Fibroblast of lung (primary cell): ENCODE measurements at places on chromosomes 5 and 9.

GRCh38 chr9:94921092-94921471 is 194.6 kb downstream of the AOPEP start:
- peak; percentile 46 for DNase-seq

DNA sequence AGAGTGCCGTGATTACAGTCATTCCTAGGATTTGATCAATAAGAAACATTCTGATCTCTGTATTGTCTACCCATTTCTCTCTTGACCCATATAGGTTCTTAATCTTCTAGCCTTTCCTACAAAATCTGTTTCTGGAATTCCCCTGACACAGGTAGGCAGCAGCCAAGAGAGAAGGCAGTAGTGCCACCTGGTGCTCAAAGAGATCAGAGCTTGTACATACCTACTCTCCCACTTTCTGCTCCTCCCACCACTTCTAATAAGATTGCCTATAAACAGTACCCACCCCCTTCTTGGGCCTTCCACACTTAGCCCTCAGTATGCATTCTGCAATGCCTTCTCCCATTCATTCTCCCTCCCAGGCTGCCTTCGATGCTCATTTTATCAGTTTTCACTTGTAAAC is 117.4 kb upstream of the RORB start:
- no peak for DNase-seq

DNA sequence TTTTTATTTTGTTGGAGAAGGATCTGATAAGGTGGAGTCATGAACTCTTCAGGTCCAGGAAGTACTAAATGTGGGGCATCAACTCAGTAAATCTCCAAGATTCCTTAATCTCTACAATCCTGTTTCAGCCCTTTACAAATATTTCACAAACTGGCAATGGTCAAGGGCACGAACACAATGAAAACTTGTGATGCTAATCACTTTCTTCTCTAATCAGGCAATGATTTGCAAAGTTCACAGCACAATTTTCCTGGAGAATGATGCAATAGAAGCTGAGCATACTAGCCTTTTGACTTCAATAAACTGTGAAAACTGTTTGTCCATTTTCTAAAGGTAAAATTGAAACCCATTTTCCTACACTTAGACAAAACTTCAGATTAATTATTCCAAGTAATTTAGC is 16.9 kb downstream of the GDF9 start:
- DNase-seq, result no peak

- DNase-seq, result no peak
These were observed 6.4 kb downstream of the PHF24 start for GRCh38 chr9:34964458-34964857.

- no peak for DNase-seq
These were observed 188.5 kb downstream of the CACNA1B start for GRCh38 chr9:138066049-138066448.

GRCh38 chr9:129170229-129170628 is 7.8 kb downstream of the IER5L start:
- no peak for DNase-seq

DNA sequence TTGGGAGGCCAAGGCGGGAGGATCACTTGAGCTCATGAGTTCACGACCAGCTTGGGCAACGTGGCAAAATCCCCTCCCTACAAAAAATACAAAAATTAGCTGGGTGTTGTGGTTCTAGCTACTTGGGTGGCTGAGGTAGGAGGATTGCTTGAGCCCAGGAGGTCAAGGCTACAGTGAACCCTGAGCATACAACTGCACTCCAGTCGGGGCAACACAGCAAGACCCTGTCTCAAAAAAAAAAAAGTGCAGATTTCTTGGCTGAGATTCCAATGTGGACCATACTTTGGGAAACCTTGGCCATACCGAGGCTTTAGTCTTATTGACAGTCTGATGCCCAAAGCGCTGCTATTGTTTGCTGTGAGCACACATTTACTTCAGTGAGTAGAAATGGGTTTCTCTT is 113.6 kb upstream of the CLINT1 start:
- no peak for DNase-seq

- DNase-seq, result no peak
These were observed 53.0 kb upstream of the CPEB4 start for GRCh38 chr5:173835131-173835530.

DNA sequence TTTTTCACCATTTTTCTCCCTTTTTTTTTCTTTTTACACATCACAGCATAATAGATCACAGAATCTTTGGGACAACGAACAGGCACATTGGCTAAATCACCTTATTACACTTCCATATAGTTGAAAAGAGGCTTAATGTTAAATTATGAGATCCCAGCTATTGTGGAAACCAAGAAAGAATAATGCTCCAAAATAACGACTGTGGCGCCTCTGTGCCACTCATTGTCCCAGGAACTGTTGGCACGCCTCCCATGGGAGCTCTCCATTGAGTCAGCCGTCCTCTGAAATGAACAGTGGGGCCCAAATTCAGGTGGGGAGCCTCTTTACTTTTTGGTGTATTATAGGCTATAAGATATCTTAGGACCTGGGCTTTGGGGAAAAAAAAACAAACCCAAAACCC is 82.2 kb upstream of the NFIB start:
- no peak for DNase-seq

DNA sequence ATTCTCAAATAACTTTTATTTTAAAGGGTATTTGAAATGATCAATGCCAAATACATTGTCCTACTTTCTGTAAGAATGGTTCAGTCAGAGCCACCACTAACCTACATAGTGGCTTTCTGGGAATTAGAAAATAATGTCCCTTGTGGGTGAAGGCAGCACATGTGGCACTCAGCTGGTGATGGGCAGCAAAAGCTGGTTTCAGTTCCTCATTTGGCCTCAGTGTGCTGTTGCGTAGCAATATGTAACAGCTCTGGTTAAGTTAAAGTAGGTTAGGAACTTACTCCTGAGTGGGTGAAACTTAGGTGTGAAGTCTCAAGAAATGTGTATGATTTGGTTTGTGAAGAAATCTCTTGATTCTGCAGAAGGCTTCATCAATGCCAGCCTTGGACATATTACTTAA is 99.6 kb upstream of the SPEF2 start:
- no peak for DNase-seq

DNA sequence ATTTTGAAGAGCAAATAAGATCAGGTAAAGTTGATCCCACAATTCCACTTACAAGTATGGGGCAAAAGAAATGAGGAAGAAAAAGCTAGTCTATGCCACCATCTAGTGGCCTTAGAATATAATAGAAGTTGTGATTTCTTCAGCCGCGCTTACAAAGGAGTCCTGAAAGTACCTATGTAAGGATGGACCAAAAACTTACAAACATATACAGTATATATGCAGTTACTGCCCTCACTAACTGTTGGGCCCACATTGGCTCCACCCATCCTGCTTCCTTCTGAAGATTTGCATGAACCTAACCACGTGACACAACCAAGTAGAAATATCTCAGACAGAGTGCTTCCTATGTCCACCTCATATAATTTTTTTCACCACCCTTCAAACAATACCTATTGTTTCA is 11.7 kb upstream of the OR13D1 start:
- DNase-seq, result peak; percentile 66

- no peak for DNase-seq
These were observed 30.0 kb downstream of the GOLM1 start for GRCh38 chr9:86069206-86069869.

DNA sequence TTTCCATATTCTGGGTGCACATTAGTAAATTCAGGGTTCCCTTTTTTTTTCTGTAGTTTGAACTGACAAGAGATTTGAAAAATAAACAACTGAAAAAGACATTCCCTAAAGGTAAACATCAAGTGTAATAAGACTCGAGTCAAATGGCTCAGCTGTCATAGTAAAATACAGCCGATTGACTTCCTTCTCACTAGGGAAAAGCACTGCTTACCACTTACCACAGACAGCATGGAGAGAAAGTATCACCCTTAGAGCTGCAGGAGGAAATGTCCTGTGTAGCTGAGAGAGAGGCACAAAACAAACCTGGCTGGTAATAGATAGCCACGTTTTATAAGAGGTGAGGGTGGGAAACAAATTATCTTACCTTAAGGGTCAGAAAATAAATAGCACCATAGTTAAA is 12.1 kb upstream of the DMAC1 start:
- DNase-seq, result no peak

- peak; percentile 19 for DNase-seq
These were observed 61.9 kb downstream of the FAM78A start for GRCh38 chr9:131214286-131214856.

DNA sequence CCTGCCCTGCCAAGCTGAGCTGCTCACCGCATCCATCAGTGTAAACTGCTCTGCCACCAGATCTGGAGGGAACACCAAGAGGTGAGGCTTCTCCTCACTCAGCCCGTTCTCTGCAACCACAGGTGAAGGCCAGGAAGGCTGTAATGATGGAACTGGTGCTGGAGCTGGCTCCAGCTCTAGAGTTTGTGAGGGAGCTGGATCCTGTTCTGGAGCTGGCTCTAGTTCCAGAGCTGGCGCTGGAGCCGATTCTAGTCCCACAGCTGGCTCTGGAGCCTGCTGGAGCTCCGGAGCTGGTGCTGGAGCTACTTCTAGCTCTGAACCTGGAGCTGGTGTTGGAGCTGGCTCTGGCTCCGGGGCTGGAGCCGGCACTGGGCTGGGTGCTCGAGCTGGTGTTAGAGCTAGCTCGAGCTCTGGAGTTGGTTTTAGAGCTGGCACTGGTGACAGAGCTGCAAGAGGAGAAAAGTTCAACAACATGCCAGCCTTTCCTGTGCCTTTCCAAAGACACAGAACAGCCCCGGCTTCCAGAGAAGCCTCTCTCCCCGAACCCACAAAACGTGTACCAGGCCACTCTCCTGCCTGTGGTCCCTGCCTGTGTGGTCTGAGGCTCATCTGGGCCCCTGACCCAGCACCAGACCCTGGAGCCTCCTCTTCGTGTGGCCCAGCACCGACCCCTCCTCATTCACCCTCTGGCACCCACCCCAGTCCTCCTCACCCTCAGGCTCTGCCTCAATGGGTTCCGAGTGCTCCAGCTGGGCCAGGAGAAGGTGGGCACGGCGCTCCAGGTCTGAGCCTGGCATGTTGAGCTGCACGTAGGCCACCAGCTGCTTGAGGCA is 12.9 kb downstream of the RALGDS start:
- DNase-seq, result no peak

- DNase-seq, result no peak
These were observed 114.1 kb upstream of the PANK3 start for GRCh38 chr5:168693297-168693696.

DNA sequence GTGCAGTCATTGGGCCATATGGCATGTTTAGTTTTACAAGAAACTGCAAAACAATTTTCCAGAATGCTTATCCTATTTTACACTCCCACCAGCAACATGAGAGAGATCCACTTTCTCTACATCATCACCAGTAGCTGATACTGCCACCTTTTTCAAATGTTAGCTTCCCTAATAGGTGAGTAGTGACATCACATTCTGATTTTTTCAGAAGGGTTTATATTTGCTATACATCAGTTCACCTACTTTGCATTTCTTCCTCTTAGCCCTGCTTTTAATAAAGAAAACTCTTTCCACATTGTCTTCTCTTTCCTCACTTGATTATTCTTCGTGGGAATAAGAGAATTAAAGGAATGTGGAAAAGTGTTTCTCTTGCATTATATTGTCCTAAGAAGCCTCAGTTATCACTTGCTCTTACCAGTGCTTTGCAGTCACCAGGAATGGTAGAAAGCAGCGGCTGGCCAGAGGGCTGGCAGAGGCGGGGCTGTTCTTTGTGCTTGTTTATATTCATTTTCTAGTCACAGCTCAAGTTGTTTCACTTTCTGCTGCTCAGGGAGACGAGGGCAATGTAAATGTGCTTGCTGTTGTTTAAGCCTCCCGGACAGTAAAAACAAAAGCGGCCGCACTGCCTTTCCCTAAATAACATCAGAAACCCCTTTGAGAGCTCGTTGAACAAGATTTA is 164.8 kb downstream of the HSD17B3 start:
- peak; percentile 91 for DNase-seq

- DNase-seq, result peak; percentile 0
These were observed 385.9 kb upstream of the CHD1 start for GRCh38 chr5:99314721-99315120.
